ENCODE measurements at places on chromosomes 2 and 18. TPM values are rescaled to one million over a fixed set of nuclear protein-coding genes. Genes with fewer than 3 reads are reported as not detected.

GRCh38 chr2:36993841-36994620, 27.7 kb upstream of the STRN start:
- H3K4me3 ChIP-seq = no peak overlapping the region
- H3K27ac ChIP-seq = no peak overlapping the region
- H3K36me3 ChIP-seq = no peaks in the 10 kb centered on the region
- H3K27me3 ChIP-seq = no peaks in the 10 kb centered on the region
- no peaks in the 10 kb centered on the region for H3K4me1 ChIP-seq
- no peak for DNase-seq

GRCh38 chr2:230681171-230681545, 31.5 kb upstream of the CAB39 start:
- peaks cover 30% of the 10 kb centered on the region for H3K4me1 ChIP-seq
- DNase-seq = no peak
- H3K4me3 ChIP-seq = no peak overlapping the region
- no peaks in the 10 kb centered on the region for H3K27me3 ChIP-seq
- no peak overlapping the region for H3K27ac ChIP-seq
- peaks cover 10% of the 10 kb centered on the region for H3K36me3 ChIP-seq

DNA sequence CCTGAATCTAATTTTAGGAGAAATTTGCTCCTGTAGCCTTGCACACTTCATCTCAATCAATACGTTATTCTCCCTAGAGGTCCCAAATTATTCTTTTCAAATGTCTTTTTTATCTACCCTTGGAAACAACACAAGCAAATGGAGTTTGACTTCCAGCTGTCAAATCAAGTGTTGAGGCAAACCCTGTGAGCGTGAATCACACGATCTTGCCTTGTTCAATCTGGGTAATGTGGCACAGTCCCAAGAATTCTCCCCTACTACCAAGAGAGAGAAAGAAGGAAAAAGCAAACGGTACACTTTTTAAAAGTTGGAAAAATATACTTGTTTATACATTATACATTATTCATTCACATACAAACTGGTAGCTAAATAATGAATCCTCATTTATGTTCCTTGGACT, 2035.3 kb upstream of the CELF4 start:
- H3K27me3 ChIP-seq = no peaks in the 10 kb centered on the region
- H3K4me3 ChIP-seq = no peak overlapping the region
- no peak for DNase-seq
- no peak overlapping the region for H3K27ac ChIP-seq
- peaks cover 69% of the 10 kb centered on the region for H3K4me1 ChIP-seq

- H3K27ac ChIP-seq = no peak overlapping the region
- peaks cover 10% of the 10 kb centered on the region for H3K27me3 ChIP-seq
- no peak for DNase-seq
- no peaks in the 10 kb centered on the region for H3K4me1 ChIP-seq
- no peaks in the 10 kb centered on the region for H3K36me3 ChIP-seq
- no peak overlapping the region for H3K4me3 ChIP-seq
Observed at GRCh38 chr18:47036927-47037578, 1.6 kb upstream of the ELOA2 start.

- no peak for DNase-seq
- H3K4me3 ChIP-seq = peak overlapping the region; percentile 1
- H3K27me3 ChIP-seq = no peaks in the 10 kb centered on the region
- peak overlapping the region; percentile 14 for H3K27ac ChIP-seq
- H3K36me3 ChIP-seq = no peaks in the 10 kb centered on the region
Observed at GRCh38 chr18:62832282-62832681, 116.9 kb downstream of the PHLPP1 start.

DNA sequence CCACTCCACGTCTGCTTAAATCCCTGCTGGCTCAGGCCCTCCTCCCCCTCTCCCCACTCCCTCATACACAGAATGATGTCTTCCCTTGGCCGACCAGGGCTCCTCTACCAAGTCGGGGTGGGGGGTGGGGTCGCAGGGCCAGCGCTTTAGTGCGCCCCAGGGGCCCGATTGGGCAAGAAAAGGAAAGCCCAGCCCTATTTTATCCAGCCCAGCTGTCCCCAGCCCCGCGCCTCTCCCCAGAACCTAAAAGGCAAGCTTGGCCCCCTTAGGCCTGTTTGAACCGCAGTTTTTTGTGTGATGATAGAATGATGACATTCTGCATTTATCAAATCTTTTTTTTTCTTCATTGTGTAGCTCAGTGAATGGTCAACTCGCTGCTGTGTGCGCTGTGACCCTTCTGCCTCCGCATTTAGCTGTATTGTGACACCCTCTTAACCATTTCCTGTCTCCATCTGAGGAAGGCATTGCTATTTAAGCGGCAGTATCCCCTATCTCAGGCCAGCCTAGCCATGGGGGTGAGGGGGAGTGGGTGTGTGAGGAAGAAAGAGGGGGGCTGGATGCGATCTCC, 231.4 kb downstream of the HAUS1 start:
- peak overlapping the region; percentile 78 for H3K4me3 ChIP-seq
- DNase-seq = no peak
- H3K27me3 ChIP-seq = peaks cover 68% of the 10 kb centered on the region
- peaks cover 10% of the 10 kb centered on the region for H3K36me3 ChIP-seq

DNA sequence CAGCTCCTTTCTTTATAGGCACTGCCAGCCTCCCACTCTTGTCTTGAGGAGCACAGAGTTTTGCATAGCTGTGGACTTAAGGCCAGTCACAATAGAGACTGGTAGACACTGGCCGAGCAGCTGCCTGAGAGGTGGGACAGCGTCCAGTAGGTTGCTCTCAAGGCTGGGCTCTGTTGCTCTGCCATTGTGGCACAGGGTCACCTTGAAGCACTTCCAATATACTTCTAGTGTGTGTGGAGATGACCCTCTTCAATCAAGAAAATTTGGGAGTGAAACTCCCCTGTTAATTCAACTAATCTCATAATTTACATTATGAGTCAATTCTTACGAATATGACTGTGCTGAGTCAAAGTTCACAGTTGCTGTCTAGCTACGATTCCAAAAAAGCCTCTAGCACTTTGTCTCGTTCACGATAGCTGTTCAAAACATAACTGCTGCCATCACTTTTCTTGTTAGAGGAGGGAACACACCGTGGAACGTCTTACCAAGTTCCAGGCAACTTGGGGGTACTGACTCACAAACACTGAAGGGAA, 636.2 kb downstream of the EPHA4 start:
- no peak overlapping the region for H3K27ac ChIP-seq
- no peak for DNase-seq
- H3K4me3 ChIP-seq = no peak overlapping the region
- no peaks in the 10 kb centered on the region for H3K4me1 ChIP-seq
- no peaks in the 10 kb centered on the region for H3K27me3 ChIP-seq

DNA sequence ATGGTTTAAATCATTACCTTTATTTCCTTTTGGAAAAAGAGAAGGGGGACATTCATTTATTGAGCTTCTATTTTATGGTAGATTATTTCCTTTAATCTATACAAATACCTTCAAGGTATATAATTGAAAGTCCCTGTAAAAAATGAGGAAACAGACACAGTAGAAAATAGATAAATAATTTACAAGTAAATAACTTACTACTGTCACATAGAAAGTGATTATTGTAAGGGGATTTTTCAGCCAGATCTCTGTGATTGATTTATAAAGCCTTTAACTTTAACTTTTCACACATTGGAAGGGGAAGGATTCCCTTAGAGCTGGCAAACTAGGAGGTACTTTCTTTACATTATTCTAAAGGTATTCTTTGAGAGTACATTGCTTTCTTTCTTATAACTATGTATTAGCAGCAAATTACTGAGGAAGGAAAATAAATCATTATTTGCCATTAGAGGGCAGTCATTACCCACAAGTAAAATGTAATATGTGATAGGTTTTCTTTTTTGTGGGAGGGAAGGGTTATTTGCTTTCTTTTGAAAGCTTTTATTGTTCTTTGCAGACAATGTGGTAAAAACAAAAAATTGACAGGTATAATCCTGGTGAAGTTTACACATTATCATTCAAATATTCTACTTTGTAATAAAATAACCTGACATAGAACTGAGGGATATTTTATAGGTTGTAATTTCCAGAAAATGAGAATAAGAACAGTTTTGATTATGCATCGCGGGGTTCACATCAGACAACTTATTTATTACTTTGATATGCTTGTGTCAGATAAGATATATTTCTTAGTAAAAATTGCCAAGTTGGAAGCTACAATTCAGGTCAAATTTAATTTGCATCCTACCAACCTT, 24.8 kb upstream of the RPE start:
- H3K27me3 ChIP-seq = no peaks in the 10 kb centered on the region
- peaks cover 13% of the 10 kb centered on the region for H3K4me1 ChIP-seq
- H3K4me3 ChIP-seq = no peak overlapping the region
- H3K36me3 ChIP-seq = no peaks in the 10 kb centered on the region
- DNase-seq = no peak

DNA sequence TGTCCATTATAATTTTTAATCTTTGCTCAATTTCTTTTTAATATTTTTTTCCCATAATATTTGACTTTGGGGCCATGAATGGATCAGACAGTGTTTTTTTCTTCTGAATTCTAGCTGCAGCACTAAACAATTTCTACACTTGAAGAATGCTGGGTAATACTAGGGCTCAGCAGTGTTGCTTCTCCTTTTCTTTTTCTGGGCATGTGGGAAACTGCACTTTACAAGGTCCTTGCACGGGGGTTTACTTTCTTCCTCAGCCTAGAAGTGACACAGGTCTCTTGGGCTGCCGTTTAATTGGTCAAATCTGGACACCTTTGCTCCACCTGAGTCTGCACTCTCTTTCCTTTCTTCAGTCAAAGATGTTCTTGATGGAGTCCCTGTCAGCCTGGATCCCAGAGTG, 135.4 kb upstream of the APCDD1 start:
- H3K27ac ChIP-seq = no peak overlapping the region
- peaks cover 84% of the 10 kb centered on the region for H3K27me3 ChIP-seq
- H3K36me3 ChIP-seq = no peaks in the 10 kb centered on the region
- no peak overlapping the region for H3K4me3 ChIP-seq

DNA sequence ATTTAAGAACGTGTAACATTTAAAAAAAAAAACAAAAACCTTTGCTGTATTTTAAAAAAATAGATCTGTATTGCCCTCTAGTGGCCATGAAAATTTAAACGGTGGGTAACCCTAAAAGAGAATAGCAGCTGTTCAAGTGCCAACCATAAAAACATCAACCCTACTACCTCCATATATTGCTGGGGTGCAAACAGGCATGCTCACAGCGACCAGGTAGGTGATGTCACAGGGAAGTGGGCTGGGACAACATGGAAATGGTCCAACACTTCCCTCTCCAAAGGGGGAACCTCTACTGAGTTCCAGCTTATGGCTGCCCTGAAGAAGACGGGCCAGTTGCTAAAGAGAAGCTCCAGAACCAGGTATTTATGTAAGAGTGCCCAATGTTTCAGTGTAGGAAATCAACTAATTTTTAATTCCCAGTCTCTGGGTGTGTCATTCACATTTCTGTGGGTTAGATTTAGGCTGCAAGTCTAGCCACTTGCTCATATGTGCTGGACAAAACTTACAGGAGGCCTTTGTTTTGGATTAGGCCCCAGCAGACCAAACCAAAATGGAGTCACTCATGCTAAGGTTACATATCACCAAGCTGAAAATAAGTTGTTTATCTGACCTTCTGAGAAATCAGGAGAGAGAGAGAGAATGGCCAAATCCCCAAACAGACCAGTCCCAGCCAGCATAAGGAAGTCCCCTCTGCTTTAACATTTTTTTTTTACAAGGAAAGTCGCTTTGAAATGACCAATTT, 54.5 kb downstream of the SKA1 start:
- peaks cover 41% of the 10 kb centered on the region for H3K27me3 ChIP-seq
- H3K36me3 ChIP-seq = no peaks in the 10 kb centered on the region
- H3K4me3 ChIP-seq = no peak overlapping the region
- H3K27ac ChIP-seq = no peak overlapping the region
- H3K4me1 ChIP-seq = no peaks in the 10 kb centered on the region
- DNase-seq = peak; percentile 30

- no peak overlapping the region for H3K27ac ChIP-seq
- no peak for DNase-seq
- H3K4me3 ChIP-seq = no peak overlapping the region
- H3K4me1 ChIP-seq = peaks cover 5% of the 10 kb centered on the region
Observed at GRCh38 chr2:157440404-157441071, 3.4 kb downstream of the CYTIP start.

DNA sequence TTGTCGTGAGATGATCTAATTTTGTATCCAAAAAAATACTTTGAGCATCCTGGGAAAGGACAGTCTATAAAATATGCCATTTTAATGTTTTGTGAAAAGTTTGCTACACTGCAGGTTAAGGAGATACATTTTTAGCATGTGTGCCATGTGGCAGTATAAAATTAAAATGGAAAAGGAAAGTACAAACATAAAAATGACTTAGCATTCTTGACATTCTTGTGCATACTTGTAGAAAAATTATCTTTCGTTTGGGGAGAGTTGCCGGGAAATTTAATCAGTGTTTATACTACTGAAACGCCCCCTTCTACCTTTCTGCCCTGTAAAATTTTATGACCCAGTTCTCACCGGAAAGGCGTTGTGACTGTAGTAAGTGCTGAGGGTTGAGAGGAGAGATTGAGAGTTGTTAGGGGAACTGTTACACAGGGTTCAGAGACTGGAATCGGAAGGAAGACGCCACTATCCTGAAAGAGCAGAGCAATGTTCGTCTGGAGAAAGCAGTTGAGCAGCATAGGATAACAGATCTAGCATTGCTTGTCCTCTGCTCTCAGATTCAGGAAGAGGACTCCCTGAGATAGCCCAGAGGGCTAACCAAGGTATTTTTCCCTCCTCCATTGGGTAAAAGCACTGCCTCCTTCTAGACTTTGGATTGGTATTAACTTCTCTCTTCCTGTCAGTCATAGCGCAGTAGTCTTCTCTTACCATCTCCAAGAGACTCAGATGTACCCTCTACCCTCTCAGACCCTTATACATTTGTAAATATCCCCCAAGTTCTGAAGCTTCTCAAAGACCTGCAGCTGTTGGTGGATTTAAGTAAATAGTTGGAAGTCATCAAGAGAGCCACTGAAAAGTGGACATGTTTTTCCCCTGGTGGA, 2.7 kb downstream of the CDH20 start:
- DNase-seq = no peak
- peaks cover 14% of the 10 kb centered on the region for H3K27me3 ChIP-seq
- no peak overlapping the region for H3K27ac ChIP-seq

DNA sequence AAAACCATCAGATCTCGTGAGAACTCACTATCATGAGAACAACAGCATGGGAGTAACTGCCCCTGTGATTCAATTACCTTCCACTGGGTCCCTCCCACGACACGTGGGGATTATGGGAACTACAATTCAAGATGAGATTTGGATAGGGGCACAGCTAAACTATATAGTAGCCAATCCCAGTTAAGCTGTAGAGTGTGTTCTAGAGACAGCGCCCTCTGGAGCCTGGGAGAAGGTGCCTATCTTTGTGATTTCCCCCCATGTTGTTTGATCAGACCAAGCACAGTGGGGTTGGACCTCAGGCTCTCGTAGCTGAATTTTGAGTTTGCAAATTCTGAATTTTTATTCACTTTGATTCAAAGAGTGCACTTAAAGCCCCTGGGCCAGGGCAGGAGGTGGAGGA, 108.2 kb upstream of the TWIST2 start:
- H3K27me3 ChIP-seq = peaks cover 93% of the 10 kb centered on the region
- H3K27ac ChIP-seq = no peak overlapping the region
- no peaks in the 10 kb centered on the region for H3K4me1 ChIP-seq

GRCh38 chr2:105396254-105397024, 2.4 kb downstream of the FHL2 start:
- peaks cover 52% of the 10 kb centered on the region for H3K4me1 ChIP-seq
- peak overlapping the region; percentile 83 for H3K27ac ChIP-seq
- H3K27me3 ChIP-seq = no peaks in the 10 kb centered on the region

DSG4 gene
- not detected for total RNA-seq

KIAA2012 gene
- total RNA-seq = 0.17 TPM

KCNS3 gene
- 3.5 TPM for total RNA-seq

STEAP3 gene
- total RNA-seq = 28.3 TPM

HOXD9 gene
- total RNA-seq = not detected

CCDC74A gene
- 2.0 TPM for total RNA-seq

THSD7B gene
- total RNA-seq = not detected

DSG1 gene
- not detected for total RNA-seq

PCARE gene
- not detected for total RNA-seq
